ENCODE measurements at places on chromosomes 11 and 22.

- DNase-seq: no peak
Observed at GRCh38 chr11:75270896-75271418, 30.4 kb downstream of the TPBGL start.

DNA sequence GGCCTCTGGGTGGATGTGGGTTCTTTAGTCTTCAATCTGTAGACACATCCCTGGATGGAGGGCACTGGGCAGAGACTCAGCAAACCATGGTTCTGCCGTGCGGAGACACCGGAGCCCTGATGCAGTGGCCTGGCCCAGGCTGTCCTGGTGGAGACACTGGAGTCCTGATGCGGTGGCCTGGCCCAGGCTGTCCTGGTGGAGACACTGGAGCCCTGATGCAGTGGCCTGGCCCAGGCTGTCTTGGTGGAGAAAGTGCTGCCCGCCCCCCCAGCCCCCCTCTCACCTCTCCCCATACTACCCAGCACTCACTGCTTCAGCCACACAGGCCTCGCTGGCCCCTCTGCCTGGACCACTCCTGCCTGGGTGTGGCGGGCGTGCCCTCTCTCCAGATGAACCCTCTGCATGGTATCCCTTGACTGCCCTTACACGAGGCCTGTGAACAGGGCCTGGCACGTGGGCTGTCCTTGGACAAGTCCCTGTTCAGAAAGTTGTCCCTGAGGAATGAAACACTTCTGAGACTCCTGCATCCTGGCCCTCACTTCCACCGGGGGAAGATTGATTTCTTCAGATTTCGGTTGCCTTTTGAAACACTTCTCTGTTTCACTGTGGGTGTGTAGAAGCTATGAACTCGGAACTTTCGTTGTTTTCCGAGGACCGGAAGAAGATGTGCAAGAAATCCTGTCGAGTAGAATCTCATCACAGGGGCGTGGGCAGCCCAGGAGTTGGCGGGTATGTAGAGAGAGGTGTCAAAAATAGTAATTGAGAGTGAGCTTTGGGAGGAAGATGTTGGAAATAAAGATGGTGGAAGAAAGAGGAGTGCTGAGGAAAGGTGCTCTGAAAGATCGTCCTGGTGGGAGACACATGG is 26.2 kb downstream of the IGHMBP2 start:
- DNase-seq: no peak

GRCh38 chr11:68118706-68119448 is 2.3 kb downstream of the CHKA start:
- no peak for DNase-seq

DNA sequence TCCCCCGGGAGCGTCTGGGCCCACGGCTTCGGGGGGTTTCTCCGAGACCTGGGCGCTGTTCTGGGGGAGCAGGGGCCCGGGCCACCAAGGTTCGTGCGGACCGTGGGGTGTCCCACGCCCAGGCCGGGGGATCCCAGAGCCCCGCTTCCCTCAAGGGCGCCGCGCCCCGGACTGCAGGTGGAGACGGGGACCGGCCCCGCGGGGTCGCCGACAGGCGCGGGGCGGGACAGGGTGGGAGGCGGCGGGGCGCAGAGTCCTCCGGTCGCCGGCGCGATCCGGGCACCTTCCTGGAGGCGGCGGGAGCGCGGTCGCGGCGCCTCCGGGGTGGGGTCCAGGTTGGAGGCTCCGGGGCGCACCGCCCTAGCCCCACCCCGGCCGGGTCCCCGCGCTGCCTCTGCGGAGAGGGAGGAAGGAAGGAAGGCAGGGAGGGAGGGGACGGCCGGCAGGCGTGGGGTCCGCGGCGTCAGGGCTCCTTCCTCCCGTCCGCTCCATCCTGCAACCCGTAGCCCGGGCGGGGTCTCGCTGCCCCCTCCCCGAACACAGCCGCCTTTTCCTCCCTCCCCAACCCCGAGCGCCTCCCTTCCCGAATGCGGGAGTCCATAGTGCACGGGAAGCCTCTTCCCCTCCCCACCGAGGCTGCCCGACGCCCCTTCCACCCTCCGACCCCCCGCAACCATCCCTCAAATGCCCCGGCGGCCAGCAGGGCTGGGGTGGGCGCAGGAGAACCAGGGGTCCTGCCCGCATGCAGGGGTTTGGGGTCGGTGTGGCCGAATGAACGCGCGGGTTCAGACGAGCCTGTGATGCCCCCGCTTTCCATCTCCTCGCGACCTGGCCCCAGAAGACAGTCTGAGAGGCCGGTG is 4.3 kb upstream of the ZBED4 start:
- DNase-seq: no peak

DNA sequence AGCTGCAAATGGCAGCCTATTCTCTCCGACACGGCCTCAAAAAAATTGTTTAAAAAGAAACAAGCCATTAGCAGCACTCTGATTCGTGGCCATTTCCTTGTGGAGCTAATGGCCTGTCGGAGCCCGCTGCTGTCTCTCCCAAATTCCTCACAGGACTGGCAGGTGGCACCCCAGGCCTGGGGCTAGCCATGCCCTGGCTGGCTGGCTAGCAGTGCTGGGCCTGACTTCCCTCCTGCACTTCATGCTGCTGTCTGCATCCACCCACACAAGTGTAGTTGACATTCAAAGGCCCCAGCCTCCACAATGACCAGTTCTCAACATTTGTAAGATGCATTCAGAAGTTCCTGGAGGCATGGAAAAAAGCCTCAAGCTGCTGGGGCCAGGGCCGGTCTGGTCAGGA is 61.5 kb downstream of the SMCO4 start:
- no peak for DNase-seq
